ENCODE measurements at places on chromosomes 1 and 21. TPM values are rescaled to one million over a fixed set of nuclear protein-coding genes. Genes with fewer than 3 reads are reported as not detected.

Gene BCL2L15
- 1.3 TPM for total RNA-seq

Gene CDA
- not detected for total RNA-seq

GRCh38 chr1:163361123-163361934 lies 39.6 kb downstream of the NUF2 start:
- no peaks in the 10 kb centered on the region for H3K27me3 ChIP-seq
- DNase-seq = no peak
- H3K4me3 ChIP-seq = no peak overlapping the region
- H3K4me1 ChIP-seq = peaks cover 4% of the 10 kb centered on the region
- no peaks in the 10 kb centered on the region for H3K36me3 ChIP-seq

DNA sequence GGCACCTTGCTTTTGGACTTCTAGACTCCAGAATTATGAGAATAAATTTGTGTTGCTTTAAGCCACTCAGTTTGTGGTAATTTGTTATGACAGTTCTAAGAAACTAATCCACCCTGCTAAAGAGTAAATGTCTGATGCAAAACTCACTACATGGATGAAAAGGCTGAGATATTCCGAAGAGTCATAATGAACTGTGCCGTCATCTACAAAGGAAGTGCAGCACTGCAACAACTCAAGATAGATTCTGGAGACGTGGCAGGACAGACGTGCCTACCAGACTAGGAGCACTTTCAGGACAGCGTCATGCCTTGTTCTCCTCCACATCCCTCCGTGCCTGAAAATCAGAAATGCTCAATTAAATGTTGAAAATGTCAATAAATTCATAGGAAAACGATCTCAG lies 24.4 kb upstream of the IRF2BP2 start:
- no peak for DNase-seq
- H3K4me1 ChIP-seq = no peaks in the 10 kb centered on the region
- no peak overlapping the region for H3K4me3 ChIP-seq
- H3K27ac ChIP-seq = no peak overlapping the region
- no peaks in the 10 kb centered on the region for H3K27me3 ChIP-seq

DNA sequence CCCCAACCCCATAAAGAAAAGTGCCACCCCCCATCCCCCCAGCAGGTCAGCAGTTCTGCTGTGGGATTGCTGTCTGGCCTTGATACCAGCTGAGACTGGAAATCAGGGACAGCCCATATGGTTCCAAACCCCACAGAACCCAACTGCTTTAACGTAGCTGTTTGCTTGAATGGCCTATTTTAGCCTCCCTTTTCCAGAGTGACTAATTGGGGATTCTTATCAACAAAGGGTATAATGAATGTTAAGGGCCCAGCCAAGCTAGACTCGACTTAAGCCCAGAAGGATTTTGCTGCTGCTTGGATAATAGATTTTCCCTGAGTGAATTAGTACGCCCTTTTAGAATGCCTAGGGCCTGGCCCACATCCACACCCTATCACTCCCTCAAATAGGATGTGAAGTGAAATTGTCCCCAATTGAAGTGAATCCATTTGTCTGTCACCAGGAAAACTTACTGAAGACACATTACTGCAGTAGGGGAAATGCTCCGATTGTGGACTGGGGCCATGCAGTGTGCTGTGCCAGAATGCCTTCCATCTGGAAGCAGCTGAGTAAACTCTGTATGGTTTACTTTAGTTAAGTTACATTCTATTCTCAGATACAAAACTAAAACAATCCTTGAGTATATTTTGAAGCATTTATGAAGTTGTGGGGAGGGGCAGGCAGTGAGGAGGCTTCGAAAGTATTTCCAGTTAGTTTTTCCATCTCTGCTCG lies 156.9 kb downstream of the DHRS3 start:
- no peak overlapping the region for H3K27ac ChIP-seq
- H3K4me3 ChIP-seq = no peak overlapping the region
- DNase-seq = no peak
- H3K27me3 ChIP-seq = no peaks in the 10 kb centered on the region
- peaks cover 29% of the 10 kb centered on the region for H3K36me3 ChIP-seq

GRCh38 chr1:112923959-112924349 lies 32.0 kb downstream of the SLC16A1 start:
- H3K4me3 ChIP-seq = no peak overlapping the region
- no peaks in the 10 kb centered on the region for H3K4me1 ChIP-seq
- no peak overlapping the region for H3K27ac ChIP-seq
- no peak for DNase-seq
- no peaks in the 10 kb centered on the region for H3K27me3 ChIP-seq
- H3K36me3 ChIP-seq = no peaks in the 10 kb centered on the region
